ENCODE measurements at places on chromosomes 12 and 14. TPM values are rescaled to one million over a fixed set of nuclear protein-coding genes. Genes with fewer than 3 reads are reported as not detected.

DNA sequence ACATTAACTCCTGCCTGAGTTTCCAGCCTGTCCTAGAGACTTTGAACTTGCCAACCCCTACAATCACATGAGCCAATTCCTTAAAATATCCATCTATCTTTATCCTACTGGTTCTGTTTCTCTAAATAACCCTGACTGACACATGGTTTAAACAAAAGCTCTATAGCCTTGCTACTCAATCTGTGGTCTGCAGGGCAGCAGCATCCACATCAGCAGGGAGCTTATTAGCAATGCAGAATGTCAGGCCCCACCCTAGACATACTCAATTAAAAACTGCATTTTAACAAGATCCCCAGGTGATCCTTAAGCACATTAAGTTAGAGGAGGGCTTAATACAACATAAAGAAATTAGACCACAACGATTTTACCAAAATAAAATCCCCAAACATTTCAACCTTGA is 108.3 kb upstream of the CPSF6 start:
- no peak overlapping the region for H3K27ac ChIP-seq
- no peaks in the 10 kb centered on the region for H3K27me3 ChIP-seq
- no peak for DNase-seq
- no peaks in the 10 kb centered on the region for H3K36me3 ChIP-seq

GRCh38 chr12:57522887-57523705 is 472 bp downstream of the MBD6 start:
- peaks cover 54% of the 10 kb centered on the region for H3K4me1 ChIP-seq
- peak overlapping the region; percentile 99 for H3K27ac ChIP-seq
- no peaks in the 10 kb centered on the region for H3K27me3 ChIP-seq
- DNase-seq: peak; percentile 39

TAS2R42 gene
- 0.09 TPM for total RNA-seq

DNA sequence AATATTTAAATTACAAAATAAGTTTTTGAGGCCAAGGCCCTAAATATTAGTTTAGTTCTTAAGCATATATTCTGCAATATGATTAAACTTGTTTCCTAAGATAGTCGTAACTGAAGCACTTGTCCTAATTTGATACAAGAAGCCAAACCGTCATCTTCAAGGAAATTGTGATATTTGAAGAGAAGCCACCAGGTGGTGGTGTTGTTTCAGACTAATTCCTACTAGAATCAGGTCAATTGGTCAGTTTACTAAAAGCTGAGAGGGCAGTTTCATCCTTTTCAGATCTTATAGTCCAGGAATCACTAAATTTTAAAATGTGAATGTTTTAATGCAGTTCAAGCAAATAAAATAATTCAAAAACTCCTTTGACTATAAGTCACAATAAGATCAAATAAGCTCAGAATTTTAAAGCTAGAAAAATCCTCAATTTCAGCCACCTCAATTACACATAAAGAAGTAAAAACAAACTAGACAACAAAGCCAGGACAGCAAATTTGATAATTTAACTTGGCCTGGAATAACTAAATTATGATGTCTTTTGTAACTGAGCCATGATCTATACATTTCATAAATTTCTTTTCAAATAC is 7.1 kb upstream of the ARL1 start:
- no peaks in the 10 kb centered on the region for H3K36me3 ChIP-seq
- H3K4me3 ChIP-seq: no peak overlapping the region
- H3K27me3 ChIP-seq: no peaks in the 10 kb centered on the region
- no peaks in the 10 kb centered on the region for H3K4me1 ChIP-seq
- DNase-seq: peak; percentile 4

DNA sequence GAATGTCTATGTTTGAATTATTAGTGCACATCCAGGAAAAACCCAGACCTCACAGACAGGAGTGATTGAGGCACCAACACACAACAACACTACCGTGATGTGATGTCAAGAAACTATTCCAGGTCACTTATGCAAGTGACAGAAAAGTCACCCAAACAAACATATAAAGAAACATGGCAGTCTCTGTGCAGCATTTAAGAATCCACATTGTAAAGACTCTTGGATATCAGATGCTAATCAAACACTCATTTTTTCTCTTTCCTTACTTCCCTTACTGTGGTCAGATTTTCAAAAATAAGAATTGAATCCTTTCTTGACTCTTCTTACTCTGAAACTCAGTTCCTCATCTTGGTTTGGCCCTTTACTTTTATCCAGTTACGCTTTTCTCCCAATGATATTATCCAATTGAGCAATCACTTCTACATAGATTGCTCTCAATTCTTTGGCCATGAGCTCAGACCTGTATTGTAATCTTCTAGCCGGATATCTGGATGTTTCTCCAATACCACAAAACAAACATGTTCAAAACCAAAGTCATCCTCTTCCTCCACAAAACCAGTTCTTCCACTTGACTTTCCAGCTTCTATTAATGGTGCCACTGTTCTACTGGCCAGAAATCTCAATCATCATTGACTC is 115.4 kb downstream of the DUSP6 start:
- no peak overlapping the region for H3K27ac ChIP-seq
- H3K36me3 ChIP-seq: no peaks in the 10 kb centered on the region
- DNase-seq: no peak
- peaks cover 45% of the 10 kb centered on the region for H3K4me1 ChIP-seq
- no peaks in the 10 kb centered on the region for H3K27me3 ChIP-seq

DNA sequence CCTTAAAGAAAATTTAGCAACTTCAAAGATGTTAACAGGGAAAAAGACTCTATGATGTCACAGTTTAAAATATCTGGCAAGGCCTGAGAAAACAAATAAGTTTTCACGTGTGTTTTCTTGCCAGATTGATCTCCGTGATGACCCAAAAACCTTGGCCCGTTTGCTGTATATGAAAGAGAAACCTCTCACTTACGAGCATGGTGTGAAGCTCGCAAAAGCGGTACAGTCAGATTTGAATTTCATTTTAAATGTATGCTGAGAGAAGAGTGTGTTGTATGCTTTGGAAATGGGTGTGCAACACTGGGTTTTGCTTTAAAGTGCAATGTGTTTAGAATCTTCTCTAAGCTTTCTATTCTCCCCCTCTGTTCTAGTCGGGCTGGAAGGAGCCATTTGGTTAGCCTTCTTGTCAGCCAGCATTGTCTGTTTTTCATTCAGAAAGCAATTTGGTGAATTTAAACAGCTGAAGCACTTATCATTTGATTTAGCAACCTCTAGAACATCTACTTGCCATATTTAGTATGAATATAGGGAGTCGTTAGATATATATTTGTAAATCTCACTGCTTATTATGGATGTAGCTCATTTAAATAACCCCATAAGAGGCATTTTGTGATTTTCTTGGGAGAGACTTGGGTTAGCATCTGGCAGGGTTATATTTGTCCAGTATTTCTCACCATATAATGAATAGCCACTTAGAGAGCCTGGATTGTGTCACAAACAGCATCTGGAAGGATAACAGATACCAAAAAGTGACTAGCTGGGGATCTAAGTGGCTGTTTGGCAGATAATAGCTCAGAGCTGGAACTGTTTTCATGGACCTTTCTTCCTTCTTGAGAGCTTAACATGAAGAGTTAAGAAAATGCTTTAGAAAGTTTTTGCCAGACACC is 35.5 kb downstream of the GPHB5 start:
- H3K27me3 ChIP-seq: peaks cover 2% of the 10 kb centered on the region
- no peaks in the 10 kb centered on the region for H3K36me3 ChIP-seq
- no peak for DNase-seq
- no peak overlapping the region for H3K27ac ChIP-seq

SOCS2 gene
- 18.6 TPM for total RNA-seq

DNA sequence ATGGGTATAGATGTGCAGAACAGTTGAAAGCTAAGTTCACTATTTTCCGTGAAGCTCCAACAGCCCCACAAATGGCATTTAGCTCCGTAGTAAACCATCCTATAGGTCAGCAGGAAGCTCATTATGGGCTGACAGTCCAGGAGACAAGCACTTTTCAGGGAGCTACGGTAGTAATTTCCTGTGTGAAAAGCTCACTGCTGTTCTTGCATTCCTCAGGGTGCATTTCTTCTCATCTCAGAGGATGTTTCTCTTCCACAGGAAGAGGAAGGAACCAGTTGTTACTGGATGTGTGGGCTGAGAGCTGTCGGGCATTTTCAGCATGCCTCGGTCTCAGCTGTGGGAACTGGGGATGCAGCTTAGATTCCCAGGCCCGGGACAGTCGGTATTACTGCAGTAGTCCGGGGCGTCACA is 72.8 kb downstream of the GALNT4 start:
- H3K27ac ChIP-seq: no peak overlapping the region
- no peaks in the 10 kb centered on the region for H3K4me1 ChIP-seq
- H3K27me3 ChIP-seq: no peaks in the 10 kb centered on the region
- no peaks in the 10 kb centered on the region for H3K36me3 ChIP-seq

GRCh38 chr12:73815072-73815645 is 722.5 kb upstream of the ATXN7L3B start:
- H3K27me3 ChIP-seq: no peaks in the 10 kb centered on the region
- H3K4me1 ChIP-seq: no peaks in the 10 kb centered on the region
- H3K36me3 ChIP-seq: no peaks in the 10 kb centered on the region

CLEC2A gene
- not detected for total RNA-seq

GRCh38 chr14:36952689-36953088 is 219.7 kb downstream of the SLC25A21 start:
- no peaks in the 10 kb centered on the region for H3K27me3 ChIP-seq
- H3K4me1 ChIP-seq: no peaks in the 10 kb centered on the region
- no peak overlapping the region for H3K27ac ChIP-seq
- H3K4me3 ChIP-seq: no peak overlapping the region
